ENCODE measurements at places on chromosomes 1 and 21.

- no peak for DNase-seq
Observed at GRCh38 chr1:225875044-225875815, 7.0 kb downstream of the TMEM63A start.

DNA sequence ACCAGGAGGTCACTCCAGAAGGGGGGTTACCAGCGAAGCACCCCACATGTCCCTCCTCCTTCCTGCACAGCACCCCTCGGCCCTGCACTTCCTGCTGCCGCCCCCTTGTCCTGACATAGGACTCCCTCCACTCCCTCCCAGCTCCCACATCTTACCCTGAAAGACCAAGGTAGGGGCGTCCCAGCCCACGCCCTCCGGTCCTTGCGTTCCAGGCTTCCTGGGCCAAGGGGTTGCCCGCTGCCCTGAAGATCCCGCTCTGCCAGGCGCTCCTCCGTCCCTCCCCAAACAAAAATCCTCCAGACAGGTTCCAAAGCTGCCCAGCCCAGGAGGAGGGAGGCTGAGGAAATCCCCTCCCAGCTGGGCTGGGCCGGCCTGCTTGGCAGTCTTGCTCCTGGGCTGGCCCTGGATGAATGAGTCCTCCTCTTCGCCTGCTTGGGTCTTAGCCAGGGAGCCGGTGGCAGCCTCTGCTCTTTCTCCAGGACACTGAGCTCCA, at the start of gene RHBDL2:
Gene RHBDL2, minus strand, starts transcription at position 304 of the 493 bp plus-strand sequence. CDS start 22,618 bp downstream, outside the sequence.
- peak; percentile 25 for DNase-seq

DNA sequence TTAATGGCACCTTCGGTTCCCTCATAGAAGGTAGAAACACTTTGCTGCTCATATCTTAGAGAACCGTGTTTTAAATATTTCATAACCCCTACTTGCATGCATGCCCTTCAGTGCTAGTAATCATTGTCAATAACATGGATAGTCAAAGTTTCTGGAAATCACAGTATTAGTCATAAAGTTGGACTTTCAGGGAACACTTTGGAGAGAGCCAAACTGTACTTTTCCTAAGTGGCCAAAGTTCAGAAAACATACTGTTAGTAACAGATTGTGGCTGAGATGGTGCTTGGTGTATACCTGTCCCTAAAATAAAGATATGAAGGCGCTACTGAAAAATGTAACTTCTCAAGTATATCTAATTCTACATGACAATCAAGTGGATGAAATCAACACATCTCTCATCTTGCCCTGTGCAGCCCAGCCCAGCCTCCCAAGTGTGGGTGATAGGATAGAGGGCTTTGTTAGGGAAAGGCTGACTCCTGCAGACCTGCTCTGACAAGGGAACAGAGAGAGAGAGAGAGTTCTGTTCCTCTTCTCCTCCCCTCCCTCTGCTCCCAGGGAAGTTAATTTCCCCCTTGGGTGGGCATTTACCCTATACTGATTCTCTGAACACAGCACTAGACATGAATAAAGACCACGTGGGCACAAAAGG, 14.4 kb downstream of the MYOC start:
- no peak for DNase-seq

DNA sequence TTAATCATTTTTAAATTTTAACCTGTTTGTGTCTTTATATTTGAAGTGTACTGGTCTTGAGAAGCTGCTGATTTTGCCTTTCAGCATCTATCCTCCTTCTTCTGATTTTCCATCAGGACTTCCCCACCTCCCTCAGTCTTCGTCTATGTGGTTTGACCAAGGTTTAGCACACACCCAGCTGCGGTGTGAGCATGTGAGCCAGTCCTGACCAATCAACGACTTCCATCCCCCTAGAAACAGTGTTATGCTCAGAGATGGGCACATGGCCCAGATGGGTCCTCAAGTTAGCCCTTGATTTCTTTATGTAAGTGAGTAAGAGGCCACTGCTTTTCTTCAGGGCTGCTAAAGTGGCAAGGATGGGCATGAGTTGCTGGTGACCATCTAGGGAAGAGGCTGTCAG, 190.8 kb downstream of the MATN1 start:
- no peak for DNase-seq

GRCh38 chr1:77322061-77322900, 40.5 kb downstream of the AK5 start:
- no peak for DNase-seq

DNA sequence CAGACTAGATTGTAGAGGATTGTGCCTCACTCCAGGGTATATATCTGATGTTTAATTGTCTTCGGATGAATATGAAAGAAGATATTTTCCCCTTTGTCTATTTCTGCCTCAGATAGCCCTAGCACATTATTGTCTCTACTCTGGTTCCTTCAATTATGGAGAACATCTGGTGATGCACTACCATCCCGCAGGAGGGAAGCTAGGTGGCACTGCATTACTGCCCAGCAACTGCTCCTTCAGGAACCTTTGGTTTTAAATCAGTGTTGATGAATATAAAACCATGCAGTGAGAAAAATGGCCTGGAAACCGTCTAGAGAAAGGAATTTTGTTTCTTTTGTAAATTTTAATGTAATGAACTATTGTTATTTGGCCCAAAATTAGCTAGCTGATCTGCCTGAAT, 68.5 kb downstream of the GPR88 start:
- no peak for DNase-seq

DNA sequence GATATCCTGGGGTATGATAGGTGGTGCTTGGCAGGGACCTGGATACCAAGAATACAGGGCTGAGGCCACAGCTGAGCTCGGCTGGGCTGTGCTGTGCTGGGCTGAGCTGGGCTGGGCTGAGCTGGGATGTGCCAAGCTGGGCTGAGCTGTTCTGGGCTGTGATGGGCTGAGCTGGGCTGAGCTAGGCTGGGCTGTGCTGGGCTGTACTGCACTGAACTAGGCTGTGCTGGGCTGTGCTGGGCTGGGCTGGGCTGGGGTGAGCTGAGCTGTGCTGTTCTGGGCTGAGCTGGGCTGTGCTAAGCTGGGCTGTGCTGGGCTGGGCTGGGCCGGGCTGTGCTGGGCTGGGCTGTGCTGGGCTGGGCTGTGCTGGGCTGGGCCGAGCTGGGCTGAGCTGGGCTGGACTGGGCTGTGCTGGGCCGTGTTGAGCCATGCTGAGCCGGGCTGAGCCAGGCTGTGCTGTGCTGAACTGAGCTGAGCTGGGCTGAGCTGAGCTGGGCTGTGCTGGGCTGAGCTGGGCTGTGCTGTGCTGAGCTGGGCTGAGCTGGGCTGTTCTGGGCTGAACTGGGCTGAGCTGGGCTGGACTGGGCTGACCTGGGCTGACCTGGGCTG, 94.7 kb upstream of the ACTRT2 start:
- no peak for DNase-seq

- no peak for DNase-seq
Observed at GRCh38 chr1:215104283-215104682, 21.7 kb downstream of the KCNK2 start.

- DNase-seq = no peak
Observed at GRCh38 chr1:211985556-211986264, 49.6 kb downstream of the INTS7 start.

DNA sequence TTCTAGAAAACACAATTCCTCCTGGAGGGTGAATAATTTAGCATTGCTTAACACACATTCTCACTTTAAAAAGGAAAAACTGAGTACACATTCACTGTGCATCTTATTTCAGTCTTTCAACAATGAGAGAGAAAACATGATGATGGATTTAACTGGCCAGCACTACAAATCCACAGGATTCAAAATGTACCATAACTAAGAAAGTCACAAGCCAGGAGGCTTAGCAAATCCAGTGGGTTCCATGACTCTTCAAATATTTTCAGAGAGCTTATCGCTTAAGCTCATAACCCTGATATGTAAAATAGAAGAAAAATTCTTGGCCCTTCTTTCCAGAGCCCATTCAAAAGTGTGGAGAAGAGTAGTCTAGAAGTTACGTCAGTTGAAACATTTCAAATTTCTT, 820.3 kb downstream of the LTN1 start:
- no peak for DNase-seq
